ENCODE measurements at places on chromosomes 13 and 19.

- DNase-seq, result no peak
Observed at GRCh38 chr19:17394891-17395415, 957 bp upstream of the CCDC194 start.

GRCh38 chr13:111242585-111242984, 77.9 kb upstream of the TEX29 start:
- DNase-seq, result no peak

DNA sequence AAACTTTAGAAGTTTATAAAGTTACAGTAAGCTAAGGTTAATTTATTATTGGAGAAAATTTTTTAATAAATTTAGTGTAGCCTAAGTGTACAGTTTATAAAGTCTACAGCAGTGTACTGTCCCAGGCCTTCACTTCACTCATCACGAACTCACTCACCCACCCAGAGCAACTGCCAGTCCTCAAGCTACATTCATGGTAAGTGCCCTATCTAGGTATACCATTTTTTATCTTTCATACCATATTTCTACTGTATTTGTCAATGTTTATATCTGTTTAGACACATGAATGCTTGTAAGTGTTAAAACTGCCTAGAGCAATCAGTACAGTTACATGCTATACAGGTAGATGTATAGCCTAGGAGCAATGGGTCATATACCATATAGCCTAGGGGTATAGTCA, 12.5 kb downstream of the INTS6 start:
- no peak for DNase-seq

- no peak for DNase-seq
Observed at GRCh38 chr19:8404391-8405151, 8.5 kb upstream of the MARCHF2 start.

GRCh38 chr19:14540741-14541525, 11.5 kb downstream of the TECR start:
- no peak for DNase-seq

GRCh38 chr13:95185311-95185710, 115.9 kb downstream of the ABCC4 start:
- no peak for DNase-seq

DNA sequence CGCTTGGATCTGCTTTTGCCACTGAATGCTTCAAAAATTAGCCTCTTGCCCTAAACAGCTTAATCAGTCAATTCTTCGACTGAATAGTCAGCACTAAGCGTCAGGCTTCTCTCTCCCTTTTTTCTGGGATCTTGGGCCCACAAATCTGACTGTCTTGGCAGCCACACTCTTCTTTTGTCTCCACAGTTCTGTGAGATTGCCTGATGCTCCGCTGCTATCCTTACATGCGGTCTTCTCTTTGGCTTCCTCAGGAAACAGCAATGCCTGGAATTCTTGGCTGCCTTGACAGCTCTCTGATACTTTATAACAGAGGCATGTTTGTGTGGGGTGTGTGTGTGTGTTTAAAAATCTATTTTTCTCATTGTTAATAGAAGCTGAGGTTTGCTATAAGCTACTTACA, 32.6 kb downstream of the ERCC5 start:
- DNase-seq, result no peak

- DNase-seq, result no peak
Observed at GRCh38 chr19:43545276-43545675, 12.3 kb downstream of the ZNF575 start.

GRCh38 chr19:53982611-53983010, 8.8 kb upstream of the CACNG6 start:
- no peak for DNase-seq

DNA sequence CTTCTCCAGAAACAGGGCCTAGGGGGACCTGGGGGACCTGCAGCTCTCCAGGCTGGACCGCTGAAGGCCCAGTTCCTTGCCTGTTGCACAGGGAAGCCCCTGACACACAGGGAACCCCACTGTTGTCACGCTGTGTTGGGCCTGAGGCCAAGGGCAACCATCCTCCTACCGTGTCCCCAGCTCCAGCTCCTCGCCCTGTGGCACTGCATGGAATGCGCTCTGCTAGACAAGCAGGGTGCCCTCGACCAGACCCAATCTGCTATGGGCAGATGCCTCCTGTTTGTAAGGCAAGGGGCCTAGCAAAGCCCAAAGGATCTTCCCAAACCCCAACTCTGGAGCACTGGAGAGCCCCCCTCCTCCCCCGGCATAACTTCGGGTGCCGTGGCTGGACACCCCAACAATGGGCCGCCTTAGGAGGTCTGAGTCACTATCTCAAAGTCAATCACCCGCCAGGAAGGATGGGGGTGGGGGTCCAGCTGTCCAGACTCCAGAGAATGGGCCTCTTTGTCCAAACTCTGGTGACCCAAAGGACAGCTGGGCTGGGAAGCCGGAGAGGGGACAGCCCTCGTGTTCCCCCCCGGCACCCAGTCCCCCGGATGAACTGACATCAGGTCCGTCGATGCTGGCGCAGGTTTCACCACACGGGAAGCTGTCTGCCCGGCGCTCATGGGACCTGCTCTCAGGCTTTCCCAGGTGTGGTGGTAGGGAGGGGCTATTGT, 3.7 kb downstream of the BRSK1 start:
- no peak for DNase-seq

DNA sequence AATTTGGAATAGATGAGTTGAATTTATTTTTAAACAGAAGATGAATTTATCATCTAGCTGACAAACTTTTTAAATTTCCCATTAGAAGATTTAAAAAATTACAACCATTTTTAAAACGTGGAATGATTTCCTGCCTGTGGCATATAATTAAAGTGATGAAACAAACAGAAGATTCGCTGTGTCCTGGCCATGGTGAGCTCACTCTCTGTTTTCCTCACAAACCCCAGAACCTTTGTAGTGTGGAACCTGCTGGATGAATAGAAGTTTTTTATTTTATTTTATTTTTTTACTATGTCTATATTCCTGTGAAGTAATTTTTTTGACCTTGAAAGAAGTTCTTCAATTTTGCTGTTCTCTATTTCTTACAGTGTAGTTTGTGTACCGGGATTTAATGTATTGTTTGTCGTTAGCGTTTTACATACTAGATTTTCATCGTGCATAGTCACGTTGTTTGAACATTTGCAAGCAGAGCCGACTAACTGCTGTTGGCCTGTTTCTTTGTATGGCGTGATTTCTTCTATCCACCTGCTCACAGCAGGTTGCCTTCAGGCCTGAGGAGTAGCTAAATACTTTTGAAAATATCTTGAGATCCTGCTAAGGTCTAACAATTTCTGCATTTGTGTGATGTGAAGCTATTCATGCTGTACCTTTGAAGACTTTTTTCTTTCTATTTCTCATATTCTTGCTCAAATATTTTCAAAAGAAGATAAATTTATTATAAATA, 149.2 kb downstream of the GGACT start:
- no peak for DNase-seq

- DNase-seq, result no peak
Observed at GRCh38 chr19:4980838-4981680, 12.1 kb downstream of the KDM4B start.

DNA sequence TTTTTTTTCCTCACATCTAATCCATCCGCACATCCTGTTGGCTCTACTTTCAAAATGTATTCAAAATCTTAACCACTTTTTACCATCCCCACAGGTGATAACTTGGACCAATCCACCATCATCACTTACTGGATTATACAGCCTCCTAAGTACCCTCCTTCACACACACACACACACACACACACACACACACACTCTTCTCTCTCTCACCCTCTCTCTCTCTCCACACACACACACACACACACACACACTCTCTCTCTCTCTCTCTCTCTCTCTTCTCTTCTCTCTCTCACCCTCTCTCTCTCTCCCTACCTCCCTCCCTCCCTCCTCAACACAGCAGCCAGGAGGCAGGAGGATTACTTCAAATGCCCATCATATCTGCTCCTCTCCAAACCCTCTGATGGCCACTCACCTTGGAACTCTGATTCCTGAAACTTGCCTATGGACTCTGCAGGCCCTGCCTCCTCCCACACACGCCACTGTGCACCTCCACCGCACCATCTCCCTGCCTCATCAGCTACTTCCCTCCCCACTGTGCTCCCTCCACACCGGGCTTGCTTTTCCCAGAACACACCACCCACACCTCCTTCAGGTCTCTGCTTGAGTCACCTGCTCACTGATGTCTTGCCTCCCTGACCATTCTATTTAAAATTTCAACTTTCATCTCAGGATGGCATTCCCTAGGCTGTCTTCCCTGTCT, 39.7 kb downstream of the RCBTB2 start:
- DNase-seq, result no peak

- no peak for DNase-seq
Observed at GRCh38 chr13:44930963-44931623, 58.2 kb downstream of the NUFIP1 start.
